ENCODE measurements at places on chromosomes 5 and 9.

DNA sequence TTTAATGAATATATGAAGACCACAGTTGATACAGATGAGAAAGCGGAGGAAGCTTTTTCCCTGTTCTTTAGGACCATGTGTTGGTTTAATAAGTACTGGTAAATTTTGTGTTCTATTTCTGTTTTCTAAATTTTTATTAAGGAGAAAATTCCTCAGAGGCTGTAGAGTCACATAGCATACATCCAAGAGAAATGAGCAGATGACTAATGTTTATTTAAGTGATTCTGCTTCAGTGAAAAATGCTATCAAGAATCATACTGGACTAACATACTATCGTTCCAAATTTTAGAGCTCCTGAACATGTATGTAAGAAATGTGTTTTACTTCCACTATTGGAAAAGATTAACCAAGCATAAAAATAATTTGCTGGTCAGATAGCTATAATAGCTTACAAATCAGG lies 115.0 kb downstream of the KIAA1958 start:
- no peak for DNase-seq

DNA sequence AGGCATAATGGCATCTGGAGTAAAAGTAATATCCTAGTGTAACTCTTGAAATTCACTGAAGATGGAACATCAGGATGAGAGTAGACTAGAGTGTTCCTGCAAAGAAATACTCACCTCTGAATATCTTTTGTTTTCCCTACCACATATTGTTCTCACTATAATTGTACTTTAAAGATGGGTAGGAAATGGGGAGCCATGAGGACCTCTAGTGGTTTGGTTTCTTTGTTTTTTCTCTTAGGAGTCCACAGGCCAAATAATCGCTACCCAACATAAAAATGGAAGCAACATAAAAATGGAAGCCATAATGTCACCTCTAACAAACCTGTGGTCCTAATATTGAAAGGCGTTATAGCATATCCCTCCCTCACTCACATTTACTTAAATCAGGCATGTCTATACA lies 2375.8 kb downstream of the MAT2B start:
- DNase-seq = no peak

DNA sequence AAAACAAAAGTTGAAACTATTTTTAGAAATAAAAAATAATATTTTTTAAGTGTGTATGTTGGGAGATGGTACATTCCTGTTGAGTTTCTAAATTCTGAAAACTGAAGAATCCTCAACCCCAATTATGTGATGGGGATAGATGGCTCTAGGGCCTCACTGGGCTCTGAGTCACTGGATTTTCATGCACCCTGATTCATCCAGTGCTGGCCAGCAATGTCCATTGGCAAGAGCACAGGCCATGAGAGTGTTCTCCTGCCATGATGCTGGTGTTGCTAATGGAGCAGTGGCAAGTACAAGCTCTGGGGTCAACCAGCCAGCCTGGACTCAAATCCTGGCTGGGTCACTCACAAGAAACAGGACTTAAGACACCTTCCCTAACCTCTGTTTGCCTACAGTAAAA lies 23.3 kb downstream of the SMIM23 start:
- DNase-seq = no peak

DNA sequence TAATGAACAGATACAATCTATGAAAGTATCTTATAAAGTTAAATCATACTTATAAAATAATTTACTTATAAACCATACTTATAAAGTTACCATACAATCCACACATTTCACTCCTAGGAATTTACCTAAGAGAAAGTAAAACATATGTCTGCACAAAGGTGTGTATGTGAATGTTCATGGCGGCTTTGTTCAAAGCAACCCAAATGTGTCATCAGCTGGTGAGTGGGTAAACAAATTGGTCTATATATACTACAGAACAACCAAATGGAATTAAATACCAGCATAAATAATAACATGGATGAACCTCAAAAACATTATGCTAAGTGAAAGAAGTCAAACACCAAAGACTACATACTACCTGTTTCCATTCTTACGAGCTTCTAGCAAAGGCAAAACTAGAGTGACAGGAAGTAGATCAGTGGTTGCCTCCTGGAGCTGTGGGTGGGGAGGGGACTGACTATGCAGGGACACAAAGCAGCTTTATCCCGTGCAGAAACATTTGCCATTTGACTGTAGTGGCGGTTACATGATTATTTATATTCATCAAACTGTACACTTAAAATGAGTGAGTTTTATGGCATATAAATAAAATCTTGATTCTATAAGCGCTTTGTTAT lies 10.6 kb downstream of the TRAF1 start:
- DNase-seq = no peak

DNA sequence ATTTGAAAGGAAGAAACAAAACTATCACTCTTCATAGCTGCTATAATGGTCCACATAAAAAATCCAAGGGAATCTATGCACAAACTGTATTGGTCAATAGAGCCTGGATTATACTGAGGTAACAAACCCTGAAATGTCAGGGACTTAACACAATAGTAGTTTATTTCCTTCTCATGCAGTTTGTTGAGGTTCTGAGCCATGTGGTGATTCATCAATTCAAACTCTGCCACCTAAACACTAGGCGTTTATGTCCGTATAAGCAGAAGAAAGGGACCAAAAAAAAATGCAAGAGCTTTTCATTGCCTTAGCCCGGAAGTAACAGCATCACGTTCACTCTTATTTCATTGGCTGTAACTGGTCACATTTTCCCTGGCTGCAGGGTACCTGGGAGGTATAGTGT lies 464.7 kb downstream of the ZSWIM6 start:
- no peak for DNase-seq

DNA sequence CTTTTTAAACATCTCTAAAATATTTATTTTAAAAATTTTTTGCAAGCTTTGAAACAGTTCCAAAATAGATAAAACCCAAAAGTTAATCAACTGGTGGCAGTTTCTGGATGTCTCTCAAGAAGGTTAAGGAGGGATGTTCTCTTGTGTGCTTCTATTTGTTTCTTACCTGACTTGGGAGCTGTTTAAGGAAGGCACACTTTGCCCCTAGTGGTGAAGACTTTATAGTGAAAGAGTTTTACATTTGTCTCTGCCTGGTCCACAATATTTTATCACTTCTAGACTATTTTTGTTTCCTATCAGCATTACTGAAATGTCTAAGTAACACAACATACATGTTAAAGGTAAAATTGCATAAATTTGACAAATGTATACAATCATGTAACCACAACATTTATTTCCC lies 552.8 kb downstream of the SEMA5A start:
- no peak for DNase-seq

DNA sequence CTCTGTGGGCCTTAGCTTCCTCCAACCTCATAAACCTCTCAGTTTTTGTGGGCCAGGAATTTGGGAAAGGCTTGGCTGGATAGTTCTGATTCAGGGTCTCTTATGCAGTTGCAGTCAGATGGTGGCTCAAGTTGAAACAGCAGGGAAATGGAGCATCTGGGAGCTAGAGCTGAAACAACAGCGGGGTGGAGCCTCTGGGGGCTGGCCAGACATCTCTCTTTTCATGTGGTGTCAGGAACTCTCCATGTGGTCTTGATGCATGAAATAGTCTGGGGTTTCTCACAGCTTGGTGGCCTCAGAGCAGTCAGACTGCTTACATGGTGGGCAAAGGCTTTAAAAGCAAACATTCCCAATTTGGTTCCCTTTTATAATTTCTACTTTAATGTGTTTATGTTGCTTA lies 13.5 kb downstream of the ZNF346 start:
- DNase-seq = no peak

GRCh38 chr9:121200356-121200755 lies 1.3 kb downstream of the RAB14 start:
- DNase-seq = no peak

- DNase-seq = no peak
Measured at GRCh38 chr5:120507197-120507596, 43.1 kb downstream of the PRR16 start.

DNA sequence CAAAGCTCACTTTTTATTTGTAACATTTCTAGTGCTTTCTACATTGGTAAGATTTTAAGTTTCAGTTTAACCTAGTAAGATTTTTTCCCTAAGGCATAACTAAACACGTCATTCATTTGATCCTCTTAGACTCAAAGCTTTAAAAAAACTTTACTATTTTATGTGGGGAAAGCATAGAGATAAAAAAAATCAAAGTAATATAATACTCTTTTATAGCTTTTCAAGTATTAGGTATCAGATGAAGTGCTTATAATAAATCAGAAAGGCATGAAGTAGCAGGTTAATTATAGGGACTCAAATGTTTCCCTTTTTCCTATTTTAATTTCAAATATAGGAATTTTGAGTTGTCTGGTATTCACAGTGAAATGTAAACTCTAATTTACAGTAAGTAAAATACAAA lies 68.0 kb upstream of the POU5F2 start:
- no peak for DNase-seq

GRCh38 chr9:113853333-113853732 lies 22.8 kb upstream of the ZNF618 start:
- DNase-seq = no peak

Data from activated T-helper 1 cell treated with Interleukin-2 at 50 U/mL for 16 hours (primary cell).